ENCODE measurements at places on chromosomes 2 and 18.

GRCh38 chr2:211181626-211182025 is 625.2 kb downstream of the CPS1 start:
- no peak for DNase-seq

DNA sequence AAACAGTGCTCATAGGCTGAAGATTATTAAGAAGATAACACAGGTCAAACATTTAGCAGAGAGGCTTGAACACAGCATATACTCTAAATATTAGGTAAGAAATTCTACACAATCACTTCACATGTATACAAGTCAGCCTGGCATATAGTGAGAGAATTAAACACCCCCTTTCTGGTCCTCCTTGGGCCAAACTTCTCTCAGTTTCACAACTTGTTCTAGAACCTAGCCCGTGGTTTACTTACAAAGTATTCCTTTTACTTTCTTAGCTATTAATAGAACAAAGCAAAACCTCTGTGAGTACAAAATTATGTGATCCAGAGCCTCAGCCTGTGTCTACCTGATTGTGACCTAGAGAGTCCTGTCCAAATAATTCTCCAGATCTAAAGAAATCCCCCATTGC is 562.8 kb downstream of the TNS1 start:
- DNase-seq: no peak

DNA sequence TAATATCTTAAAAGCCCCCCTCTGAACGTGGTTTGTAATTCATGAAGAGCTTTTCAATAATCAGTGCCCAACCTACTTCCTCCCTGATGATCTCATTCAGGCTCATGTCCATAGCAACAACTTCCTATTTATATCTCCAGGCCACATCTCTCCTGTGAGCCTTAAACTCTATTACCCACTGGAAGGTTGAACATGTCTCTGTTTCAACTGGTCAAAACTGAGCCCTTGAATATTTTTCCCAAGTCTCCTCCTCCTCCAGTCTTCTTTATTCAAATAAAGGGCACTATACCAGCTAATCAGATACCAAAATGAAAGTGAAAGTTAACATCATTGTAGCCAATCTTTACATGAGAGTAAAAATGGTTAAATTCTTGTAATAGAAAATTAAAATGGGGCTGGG is 63.7 kb upstream of the ITGA4 start:
- peak; percentile 69 for DNase-seq

DNA sequence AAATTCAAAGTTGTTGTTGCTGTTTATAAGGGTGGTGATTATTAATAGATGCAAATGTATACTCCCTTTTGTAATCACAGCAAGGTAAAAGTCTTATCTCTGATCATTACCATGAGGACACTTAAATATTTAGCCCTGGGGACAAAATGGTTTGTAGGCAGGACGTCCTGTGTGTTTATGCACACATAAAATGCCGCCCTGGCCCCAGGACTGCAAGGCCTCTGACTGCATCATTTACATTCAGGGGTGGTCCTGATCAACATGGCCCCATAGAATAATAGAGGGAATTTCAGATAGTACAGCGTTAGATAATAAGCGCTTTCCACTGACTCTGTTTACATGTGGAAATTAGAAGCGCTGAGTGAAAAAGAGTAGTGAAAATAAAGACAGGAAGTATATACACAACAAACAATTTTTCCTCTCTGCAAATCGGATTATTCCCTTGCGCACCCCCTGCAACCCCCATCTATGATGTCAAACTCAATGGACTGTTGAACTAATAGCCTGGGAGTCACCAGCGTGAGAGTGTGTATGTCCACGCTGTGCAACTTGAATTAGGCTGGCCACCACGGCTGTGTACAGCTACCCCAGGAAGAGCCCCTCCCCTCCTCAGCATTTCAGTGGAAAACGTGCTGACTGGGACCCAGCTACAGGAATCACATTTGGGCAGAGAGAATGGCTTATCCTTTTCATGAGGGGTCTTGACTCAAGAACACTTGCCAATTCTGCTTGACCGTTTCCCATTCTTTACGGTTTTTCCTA is 291.5 kb downstream of the SOX11 start:
- DNase-seq: no peak

- no peak for DNase-seq
Observed at GRCh38 chr18:9944805-9945204, 31.0 kb downstream of the VAPA start.

DNA sequence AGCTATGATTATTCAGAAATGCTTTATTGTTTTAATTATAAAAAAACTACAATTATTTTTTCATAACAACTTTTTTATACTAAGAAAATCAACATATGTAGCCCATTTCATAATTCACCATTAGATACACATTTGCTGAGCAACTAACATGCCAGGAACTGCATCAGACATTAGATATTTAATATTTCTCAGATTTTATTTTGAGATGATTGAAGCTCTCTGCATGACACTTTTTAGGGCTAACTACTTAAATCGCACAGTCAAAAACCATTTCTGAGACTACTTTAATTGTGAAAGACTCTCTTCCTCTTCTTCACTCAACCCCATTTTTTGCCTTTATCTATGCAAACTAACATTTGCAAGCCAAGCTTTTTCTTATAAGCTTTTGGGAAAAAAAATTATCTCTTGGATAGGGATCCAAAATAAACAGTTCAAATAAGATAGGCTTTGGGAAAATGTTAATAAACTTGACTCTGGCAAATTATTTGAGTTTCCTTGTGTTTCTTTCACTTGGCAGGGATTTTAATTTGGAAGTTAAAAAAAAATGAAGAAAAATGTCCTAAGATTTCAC is 9.1 kb upstream of the COL3A1 start:
- no peak for DNase-seq

DNA sequence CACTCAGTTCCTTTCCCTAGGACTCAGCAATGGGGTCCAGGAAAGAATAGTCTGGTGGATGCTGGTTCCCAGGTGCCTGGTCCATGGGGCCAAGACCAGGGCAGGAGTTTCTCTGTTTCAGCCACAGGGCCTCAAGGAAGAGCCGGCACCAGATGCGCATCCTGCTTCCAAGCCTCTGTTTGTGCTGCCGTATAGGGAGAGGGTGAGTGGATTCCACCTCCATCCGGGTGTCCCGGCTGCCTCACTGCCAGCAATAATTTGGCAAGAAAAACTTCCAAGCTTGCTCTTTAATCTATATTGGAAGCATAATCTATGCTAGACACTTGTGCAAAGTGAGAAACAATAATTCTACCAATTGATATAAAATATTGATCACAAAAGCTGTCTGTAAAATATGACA is 261.2 kb upstream of the HS6ST1 start:
- DNase-seq: no peak

GRCh38 chr2:217249121-217250012 is 389.5 kb upstream of the TNP1 start:
- no peak for DNase-seq

DNA sequence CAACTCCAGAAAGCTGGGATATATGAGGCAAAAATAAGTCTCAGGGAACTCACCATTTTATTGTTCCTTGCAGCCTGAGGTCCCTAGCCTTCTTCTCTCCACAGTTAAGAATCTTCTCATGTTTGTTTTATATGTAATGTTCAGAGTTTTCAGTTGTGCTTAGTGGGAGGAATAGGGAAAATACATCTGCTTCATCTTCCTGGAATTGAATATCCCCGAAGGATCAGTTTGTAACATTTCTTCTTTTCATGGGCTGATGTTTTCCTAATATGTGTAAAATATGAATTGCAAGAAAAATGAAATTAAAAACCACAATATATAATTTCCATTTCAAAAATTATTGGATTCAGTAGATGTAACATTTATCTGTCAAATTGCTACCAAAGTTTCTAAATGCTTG is 8.0 kb downstream of the GALNT1 start:
- DNase-seq: no peak

DNA sequence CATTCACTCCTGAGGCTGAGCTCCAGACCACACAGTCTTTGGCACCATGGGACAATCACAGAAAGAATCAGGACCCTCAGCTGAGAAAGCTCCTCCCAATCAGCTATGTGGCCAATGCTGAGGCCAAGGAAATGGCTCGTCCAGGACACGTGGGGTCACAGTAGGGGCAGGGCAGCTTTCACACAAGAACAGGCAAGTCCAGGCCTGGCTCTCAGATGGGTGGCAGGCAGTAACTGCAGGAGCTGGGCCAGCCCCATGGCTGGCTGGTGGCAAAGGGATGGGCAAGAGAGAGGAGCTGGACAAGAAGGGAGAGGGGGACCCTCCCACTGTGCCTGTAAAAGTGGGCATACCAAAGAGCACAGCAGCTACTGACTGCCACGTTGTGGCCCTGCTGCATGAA is 12.2 kb upstream of the EDAR start:
- no peak for DNase-seq

- peak; percentile 3 for DNase-seq
Observed at GRCh38 chr18:50044402-50044801, 150.5 kb downstream of the MYO5B start.

- DNase-seq: no peak
Observed at GRCh38 chr2:40230707-40231432, 221.0 kb downstream of the SLC8A1 start.

DNA sequence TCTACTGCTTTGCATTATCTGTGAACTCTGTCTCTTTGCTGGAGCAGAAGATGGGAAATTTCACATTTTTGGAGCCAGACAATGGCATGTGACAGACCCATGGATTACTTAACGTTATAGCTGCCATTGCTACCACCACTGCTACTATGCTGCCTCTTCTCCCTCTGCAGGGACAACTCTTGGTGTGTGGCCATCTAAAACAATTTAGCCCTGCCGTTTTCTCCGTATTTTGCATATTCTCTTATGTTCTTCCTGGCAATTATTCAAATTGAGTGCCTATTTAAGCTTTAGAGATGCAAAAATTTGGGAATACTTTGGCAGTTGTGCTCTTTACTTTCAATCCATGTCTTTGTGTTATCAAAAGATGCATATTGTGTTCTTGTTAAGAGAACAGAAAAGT is 386.8 kb downstream of the XIRP2 start:
- DNase-seq: no peak

DNA sequence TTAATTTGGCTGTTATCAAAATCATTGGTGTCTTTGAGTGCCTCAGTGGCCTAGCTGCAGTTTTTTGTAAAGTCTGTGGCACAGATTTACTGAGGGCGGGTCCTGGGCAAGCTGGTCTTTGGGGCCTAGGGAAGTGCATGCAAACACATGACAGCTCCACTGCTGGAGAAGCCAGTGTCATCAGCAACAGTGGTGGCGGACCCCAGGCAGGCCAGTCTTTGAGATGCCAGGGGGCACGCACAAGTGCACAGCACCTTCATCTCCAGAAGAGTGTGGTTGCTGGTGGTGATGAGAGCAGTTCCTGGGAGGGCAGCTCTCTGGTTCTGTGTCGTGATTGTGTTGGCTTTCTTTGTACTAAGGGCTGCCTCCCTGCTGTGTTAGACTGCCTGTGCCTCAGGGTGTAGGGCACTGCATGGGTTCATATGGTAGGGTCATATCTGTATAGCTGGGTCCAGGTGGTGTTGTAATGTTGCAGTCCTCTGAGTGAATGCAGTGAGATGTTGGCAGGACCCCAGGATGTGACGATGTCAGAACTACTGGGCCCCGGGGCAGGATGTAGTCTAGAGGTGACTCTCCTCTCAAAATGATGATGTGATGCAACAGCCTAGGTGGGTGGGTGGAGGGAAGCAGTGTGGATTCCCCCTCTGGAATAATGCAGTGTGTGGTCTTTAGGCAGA is 646.7 kb upstream of the CDH2 start:
- DNase-seq: no peak

- no peak for DNase-seq
Observed at GRCh38 chr2:204157684-204158083, 221.1 kb downstream of the ICOS start.

DNA sequence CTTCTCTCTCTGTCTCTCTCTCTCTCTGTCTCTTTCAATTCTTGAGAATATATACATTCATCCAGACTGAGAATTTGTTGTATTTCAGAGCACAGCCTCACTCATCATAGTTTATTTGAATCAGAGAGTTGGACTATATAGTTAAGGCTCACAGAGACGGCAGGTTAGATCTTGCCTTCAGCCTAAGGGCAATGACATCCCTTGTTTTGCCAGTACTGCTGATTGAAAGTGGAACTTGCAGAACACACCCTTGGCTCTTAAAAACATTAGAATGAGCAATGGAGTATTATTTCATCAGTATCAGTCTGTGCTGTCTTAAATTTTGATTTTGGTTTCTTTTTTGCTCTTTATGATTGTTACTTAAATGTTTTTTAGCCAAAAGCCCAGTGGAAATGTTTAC is 62.0 kb upstream of the DSG1 start:
- DNase-seq: no peak

GRCh38 chr2:6959751-6960150 is 42.5 kb downstream of the RNF144A start:
- DNase-seq: no peak

DNA sequence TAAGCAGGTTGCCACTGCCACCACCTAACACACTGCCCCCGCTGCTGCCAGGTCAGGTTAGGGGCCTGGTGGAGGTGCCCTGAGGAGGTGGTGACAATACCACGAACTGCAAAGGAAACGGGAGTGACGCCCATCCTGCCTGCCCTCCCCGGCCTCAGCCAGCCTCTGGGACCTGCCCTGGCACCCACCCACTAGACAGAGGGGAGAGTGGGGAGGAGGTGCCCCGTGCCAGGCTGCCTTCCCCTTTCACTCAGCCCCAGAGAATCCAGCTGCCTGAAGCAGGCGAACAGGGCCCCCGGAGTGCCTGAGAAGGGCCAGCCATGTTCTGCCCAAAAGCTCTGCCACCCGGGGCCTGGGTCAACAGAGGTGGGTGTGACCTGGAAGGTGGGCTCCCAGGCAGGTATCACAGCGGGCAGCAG is 44.5 kb upstream of the FOSL2 start:
- DNase-seq: peak; percentile 47

DNA sequence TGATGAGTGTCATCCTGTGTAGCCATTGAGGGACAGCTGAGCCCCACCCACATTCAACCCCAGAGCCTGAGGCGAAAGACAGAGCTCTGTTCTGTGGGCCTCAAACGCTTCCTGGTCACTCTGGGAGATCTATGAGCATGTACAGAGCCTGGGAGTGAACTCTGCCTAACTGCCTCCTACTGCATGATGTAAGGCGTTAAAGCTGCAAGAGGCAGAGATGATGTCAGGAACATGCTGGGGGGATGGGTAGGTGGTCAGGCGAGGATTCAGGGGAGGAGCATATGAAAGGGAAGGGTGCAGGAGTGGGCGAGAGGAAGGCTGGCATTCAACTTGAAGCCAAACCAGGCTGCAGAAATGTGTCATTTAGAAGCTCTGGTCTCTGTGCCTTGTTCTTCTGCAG is 181.0 kb downstream of the TFCP2L1 start:
- no peak for DNase-seq

GRCh38 chr2:109429567-109430328 is 184.0 kb downstream of the SEPTIN10 start:
- DNase-seq: no peak

DNA sequence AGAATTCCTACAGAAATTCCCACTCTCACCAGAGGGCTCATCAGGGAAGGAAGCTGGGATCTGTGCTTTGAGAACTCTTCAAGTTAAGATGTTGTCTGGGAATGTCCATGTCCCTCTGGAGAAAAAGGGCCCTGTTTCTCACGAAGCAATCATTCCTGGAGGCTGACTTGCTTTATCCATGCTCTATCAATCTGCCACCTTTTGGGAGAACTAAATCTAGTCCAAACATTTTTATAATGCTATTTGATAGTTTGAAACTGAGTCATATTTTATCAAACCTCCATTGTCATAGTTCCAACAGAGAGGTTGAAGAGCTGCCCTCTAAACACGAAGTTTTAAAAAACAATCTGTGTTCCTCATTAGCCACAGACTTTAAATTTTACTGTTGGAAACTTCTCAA is 219.2 kb downstream of the MTX2 start:
- DNase-seq: no peak

- DNase-seq: no peak
Observed at GRCh38 chr2:60544062-60544461, 9.4 kb downstream of the BCL11A start.

- no peak for DNase-seq
Observed at GRCh38 chr2:127095367-127095641, 11.7 kb downstream of the BIN1 start.

- no peak for DNase-seq
Observed at GRCh38 chr18:22115573-22115972, 53.8 kb upstream of the GATA6 start.

Measured in hematopoietic multipotent progenitor cell treated with erythropoietin and hydrocortisone succinate and interleukin-3 and kit ligand, for 6 days (in vitro differentiated cells).